Memory B cell (primary cell): ENCODE measurements at places on chromosomes 5 and 9.

- H3K27me3 ChIP-seq, result no peaks in the 10 kb centered on the region
- no peak overlapping the region for H3K4me3 ChIP-seq
- no peak overlapping the region for H3K27ac ChIP-seq
- peaks cover 2% of the 10 kb centered on the region for H3K4me1 ChIP-seq
- no peak for DNase-seq
- H3K36me3 ChIP-seq, result peaks cover 4% of the 10 kb centered on the region
Measured at GRCh38 chr5:82222597-82223574, 55.3 kb downstream of the RPS23 start.

- H3K4me1 ChIP-seq, result peaks cover 2% of the 10 kb centered on the region
- H3K4me3 ChIP-seq, result no peak overlapping the region
- H3K27ac ChIP-seq, result no peak overlapping the region
- DNase-seq, result no peak
- peaks cover 4% of the 10 kb centered on the region for H3K36me3 ChIP-seq
- no peaks in the 10 kb centered on the region for H3K27me3 ChIP-seq
Measured at GRCh38 chr5:142974409-142974808, 204.2 kb downstream of the ARHGAP26 start.

- H3K4me1 ChIP-seq, result no peaks in the 10 kb centered on the region
- no peak for DNase-seq
- H3K36me3 ChIP-seq, result no peaks in the 10 kb centered on the region
- H3K27ac ChIP-seq, result no peak overlapping the region
- no peak overlapping the region for H3K4me3 ChIP-seq
- no peaks in the 10 kb centered on the region for H3K27me3 ChIP-seq
Measured at GRCh38 chr5:103908336-103909080, 345.9 kb upstream of the NUDT12 start.

GRCh38 chr5:34881246-34881645 lies 34.1 kb downstream of the RAD1 start:
- no peaks in the 10 kb centered on the region for H3K4me1 ChIP-seq
- H3K27me3 ChIP-seq, result peaks cover 1% of the 10 kb centered on the region
- DNase-seq, result no peak
- peaks cover 1% of the 10 kb centered on the region for H3K36me3 ChIP-seq
- no peak overlapping the region for H3K4me3 ChIP-seq

DNA sequence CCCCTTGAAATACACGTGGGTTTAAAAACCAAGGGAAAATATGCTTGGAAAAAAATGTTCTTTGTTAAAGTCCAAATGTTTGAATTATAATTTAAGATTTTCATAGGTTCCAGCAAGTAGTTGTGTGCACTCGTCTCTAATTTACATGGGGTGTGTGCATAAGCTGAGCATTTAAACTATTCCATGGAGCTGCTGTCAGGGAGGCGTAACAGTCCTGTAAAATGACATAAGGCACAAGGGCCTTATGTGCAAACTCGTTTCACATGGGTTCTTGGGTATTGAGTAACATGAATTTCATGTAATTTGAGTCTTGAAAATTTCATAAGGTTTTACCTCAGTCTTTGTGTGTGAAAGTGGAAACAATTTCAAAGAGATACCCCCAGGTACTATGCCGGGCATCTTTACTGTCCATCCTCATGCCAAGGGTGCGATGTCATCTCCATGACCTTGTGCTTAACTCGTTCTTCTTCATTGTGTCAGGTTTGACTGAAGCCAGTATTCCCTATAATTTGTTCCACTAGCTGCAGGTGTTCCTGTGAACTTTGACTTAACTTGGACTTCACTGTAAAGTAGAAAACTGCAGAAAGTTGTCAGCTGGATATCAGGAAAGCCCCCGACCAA lies 359.3 kb downstream of the SH3GL2 start:
- no peaks in the 10 kb centered on the region for H3K36me3 ChIP-seq
- H3K27ac ChIP-seq, result no peak overlapping the region
- H3K4me1 ChIP-seq, result no peaks in the 10 kb centered on the region
- DNase-seq, result no peak
- H3K4me3 ChIP-seq, result no peak overlapping the region
